ENCODE measurements at places on chromosomes 11 and 22. TPM values are rescaled to one million over a fixed set of nuclear protein-coding genes. Genes with fewer than 3 reads are reported as not detected.

Gene TUT1
- 4.3 TPM for total RNA-seq

Gene RFPL2
- total RNA-seq = not detected

Gene MAJIN
- not detected for total RNA-seq

Gene DNAJB13
- total RNA-seq = 0.18 TPM

Gene JAML
- total RNA-seq = not detected

GRCh38 chr22:47328550-47329243 is 566.2 kb downstream of the TBC1D22A start:
- no peak overlapping the region for H3K4me3 ChIP-seq
- no peaks in the 10 kb centered on the region for H3K36me3 ChIP-seq
- peaks cover 6% of the 10 kb centered on the region for H3K4me1 ChIP-seq
- H3K27me3 ChIP-seq = no peaks in the 10 kb centered on the region
- H3K27ac ChIP-seq = peak overlapping the region; percentile 28

GRCh38 chr22:41815716-41816115 is 15.2 kb downstream of the CCDC134 start:
- H3K4me1 ChIP-seq = no peaks in the 10 kb centered on the region
- no peak for DNase-seq
- 0 out of 2 replicates have a peak, but pooled peaks cover 4% of the 10 kb centered on the region for H3K36me3 ChIP-seq
- no peak overlapping the region for H3K4me3 ChIP-seq

DNA sequence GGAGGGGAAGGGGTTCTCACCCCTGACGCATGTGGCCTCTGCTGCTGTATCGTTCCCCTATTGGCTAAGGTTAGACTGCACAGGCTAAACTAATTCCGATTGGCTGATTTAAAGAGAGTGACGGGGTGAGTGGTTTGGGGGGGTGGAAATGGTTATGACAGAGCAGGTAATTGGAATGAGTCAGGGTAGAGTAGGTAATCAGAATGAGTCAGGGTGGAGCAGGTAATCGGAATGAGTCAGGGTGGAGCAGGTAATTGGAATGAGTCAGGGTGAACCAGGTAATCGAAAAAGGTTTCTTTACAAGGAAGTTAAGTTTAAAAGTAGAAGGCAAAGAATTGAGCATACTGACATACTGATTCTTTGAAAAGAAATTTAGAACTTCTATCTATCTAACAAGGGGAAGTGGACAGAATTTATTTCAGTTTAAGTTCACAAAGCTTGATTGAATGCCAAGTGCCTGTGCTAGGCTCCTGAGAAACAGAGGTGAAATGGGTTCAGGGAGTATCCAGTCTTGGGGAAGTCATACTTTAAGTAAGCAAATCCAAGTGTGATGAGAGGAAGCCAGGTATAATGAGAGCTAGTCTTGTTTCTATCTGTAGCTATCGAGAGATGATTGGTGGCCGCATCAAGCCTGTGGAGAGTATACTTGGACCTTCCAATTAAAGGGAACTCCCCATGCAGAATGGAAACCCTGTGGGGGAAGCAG is 58.0 kb downstream of the C11orf91 start:
- DNase-seq = no peak
- H3K27me3 ChIP-seq = no peaks in the 10 kb centered on the region
- no peaks in the 10 kb centered on the region for H3K36me3 ChIP-seq
- no peak overlapping the region for H3K4me3 ChIP-seq
- H3K4me1 ChIP-seq = peaks cover 4% of the 10 kb centered on the region

GRCh38 chr11:117877120-117877784 is 794 bp upstream of the FXYD6 start:
- H3K27me3 ChIP-seq = peaks cover 58% of the 10 kb centered on the region
- no peak for DNase-seq
- H3K27ac ChIP-seq = no peak overlapping the region
- H3K36me3 ChIP-seq = no peaks in the 10 kb centered on the region
- H3K4me3 ChIP-seq = no peak overlapping the region
- H3K4me1 ChIP-seq = no peaks in the 10 kb centered on the region

DNA sequence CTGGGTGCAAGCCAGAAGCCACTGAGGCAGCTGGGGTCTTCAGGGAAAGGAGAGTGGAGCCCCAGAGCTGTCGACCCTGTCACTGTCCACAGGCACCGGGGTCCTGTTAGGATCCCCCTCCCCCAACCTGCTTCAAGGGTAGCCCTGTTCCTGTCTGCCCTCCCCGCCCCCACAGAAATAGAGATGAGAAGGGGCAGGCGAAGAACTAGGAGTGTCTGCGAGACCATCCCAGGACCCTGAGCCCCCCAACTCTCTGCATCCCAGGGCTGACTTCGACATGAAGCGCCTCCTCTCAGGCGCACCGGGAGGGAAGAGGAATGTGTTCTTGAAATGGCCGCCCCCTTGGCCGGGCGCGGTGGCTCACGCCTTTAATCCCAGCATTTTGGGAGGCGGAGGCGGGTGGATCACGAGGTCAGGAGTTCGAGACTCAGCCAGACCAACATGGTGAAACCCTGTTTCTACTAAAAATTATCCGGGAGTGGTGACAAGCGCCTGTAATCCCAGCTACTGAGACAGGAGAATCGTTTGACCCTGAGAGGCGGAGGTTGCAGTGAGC is 607 bp upstream of the ZNF70 start:
- no peaks in the 10 kb centered on the region for H3K36me3 ChIP-seq
- peak overlapping the region; percentile 85 for H3K4me3 ChIP-seq
- peak overlapping the region; percentile 95 for H3K27ac ChIP-seq

DNA sequence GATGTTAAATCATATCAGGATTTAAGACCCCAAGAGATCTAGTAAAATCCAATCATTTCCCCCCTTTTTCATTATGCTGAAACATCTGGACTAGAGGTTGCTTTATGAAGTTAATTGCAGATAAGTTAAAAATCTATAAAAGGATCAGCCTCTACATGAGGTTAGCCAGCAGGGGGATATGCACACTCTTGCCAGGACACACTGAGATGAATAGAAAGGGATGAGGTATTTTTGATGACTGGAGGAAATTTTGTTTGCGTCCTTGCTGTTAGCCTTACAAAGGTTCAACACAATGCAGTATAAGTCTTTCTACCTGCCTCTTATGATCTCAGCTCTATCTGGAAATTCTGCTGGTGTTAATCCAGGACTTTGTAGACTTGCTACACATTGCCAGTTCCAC is 1034.3 kb downstream of the LRRC4C start:
- H3K4me1 ChIP-seq = no peaks in the 10 kb centered on the region
- no peaks in the 10 kb centered on the region for H3K27me3 ChIP-seq
- no peak overlapping the region for H3K27ac ChIP-seq
- H3K36me3 ChIP-seq = no peaks in the 10 kb centered on the region
- DNase-seq = no peak

DNA sequence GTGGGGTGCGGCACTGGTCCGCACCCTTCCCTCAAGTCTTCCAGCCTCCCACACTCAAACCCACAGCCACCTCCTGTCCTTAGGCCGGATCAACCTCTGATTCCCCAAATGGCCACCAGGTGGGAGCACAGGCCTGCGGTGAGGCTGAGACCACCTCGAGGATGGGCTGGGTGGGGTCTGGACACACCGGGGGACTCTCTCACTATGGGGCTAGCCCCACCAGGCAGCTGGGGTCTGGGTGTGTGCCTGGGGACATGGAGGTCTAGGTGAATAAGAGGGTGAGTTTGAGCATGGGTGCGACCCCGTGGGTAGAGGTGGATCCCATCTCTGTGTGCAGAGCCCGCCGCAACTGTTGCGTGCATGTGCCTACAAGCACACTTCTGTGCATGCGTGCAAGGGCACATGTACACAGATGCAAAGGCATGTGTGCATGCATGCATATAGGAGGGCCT is 32.6 kb downstream of the MYO18B start:
- no peak overlapping the region for H3K27ac ChIP-seq
- peaks cover 5% of the 10 kb centered on the region for H3K27me3 ChIP-seq
- H3K4me1 ChIP-seq = no peaks in the 10 kb centered on the region
- H3K36me3 ChIP-seq = no peaks in the 10 kb centered on the region
